ENCODE measurements at places on chromosomes 5 and 9.

GRCh38 chr9:105964156-105964555, 269.8 kb downstream of the TMEM38B start:
- no peak for DNase-seq

- DNase-seq, result no peak
These were observed 83.1 kb downstream of the FER start for GRCh38 chr5:108830705-108831276.

DNA sequence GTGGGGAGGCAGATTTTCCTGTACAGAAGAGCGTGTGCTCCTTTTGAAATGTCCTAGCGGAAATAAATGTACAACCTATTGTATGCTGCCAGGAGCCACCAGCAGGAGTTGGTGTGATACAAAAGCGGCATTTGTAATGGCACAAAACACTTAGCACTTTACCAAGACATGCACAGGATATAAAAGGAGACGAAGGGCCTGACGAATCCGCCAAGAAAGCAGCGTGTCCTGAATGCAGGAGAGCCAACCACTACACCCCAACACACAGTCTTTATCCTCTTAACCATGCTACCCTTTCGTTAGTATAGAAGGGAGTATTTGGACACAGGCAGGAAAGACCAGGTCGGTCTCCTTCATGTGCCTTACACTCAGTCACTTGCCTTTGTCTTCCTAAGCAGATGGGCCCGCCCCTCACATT, 218.1 kb downstream of the TRIM32 start:
- no peak for DNase-seq

DNA sequence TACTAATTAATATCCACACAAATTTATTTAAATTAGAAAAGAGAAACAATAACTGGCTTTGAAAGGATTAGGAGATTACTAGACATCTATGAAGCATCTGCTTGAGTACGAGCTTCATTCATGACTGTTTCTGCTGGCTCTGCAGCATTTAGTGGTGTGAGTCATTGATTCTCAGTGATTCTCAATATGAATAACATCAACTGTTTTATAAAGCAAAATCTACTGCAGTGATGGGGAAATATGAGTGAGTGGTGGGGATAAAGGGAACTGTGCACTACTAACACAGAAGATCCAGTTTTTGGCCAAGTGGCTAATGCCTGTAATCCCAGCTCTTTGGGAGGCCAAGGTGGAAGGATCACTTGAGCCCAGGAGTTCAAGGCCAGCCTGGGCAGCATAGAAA, 8.4 kb downstream of the FNBP1 start:
- DNase-seq, result peak; percentile 75

Data from EH (cell line).